Stimulated activated CD8-positive, alpha-beta memory T cell treated with anti-CD3 and anti-CD28 coated beads, Interleukin-15, amount 100 ng/mL, for 1 hour (primary cell): ENCODE measurements at places on chromosomes 5 and 9.

DNA sequence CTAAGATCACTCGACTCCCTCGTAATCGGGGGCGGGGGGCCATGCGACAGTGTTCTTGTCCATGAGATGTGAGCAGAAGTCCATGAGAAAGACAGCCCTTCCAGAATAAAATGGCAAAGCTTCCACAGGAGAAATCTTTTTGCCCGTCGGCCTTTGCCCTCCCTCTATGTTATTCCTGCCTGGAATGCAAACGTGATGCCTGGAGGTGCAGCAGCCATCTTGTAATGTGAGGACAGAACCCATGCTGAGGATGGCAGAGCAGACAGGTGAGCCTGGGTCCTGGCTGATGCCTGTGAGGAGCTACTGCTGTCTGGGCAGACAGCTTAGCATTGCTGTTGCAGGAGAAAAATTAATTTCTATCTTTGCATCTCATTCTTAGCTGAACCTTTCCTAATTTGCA, 17.2 kb downstream of the MED10 start:
- no peak for DNase-seq

DNA sequence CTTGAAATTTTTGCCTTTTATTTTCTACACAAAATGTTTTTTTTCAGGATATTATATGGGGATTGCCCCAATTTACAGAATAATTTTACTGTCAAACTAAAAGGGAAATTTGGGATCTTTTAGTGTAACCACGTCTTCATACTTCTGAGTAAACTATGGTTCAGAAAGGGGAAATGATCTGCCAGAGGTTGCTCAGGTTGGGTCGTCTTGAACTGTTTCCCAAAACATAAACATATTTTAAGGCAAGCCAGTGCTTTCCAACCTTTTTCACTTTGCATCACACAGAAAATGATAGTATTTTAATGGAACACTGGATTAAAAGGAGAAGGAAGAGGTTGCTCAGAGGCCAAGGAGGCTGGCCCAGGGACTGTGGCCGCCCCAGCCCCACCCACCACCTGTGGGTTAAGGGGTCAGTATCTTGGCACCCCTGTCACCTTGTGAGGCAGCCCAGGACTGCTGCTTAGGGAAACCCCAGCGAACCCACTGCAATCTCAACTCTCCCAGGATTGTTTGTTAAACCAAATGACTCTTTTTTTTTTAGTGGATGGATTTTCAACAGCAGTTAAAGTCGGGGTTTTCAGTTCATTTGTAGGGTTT, 142.7 kb upstream of the DHFR start:
- DNase-seq, result no peak

DNA sequence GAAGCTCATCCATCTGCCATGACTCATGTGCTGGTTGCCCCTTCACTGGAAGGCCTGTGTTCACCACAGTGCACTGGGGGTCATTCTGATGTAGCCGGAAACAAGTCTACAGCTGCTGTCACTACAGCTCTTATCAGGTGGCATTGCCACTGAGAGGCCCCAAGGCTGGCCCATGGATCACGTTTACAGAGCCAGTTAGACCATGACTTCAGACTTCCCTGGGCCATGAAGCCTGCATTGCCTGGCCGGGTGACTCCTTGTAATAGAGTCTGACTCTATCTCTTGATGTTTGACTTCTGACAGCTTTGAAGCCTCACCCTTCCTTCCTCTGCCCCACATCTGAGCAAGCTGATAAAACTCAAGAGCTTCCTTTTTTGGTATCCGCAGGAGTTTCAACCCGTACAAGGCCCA, 473.5 kb upstream of the DAP start:
- DNase-seq, result no peak

DNA sequence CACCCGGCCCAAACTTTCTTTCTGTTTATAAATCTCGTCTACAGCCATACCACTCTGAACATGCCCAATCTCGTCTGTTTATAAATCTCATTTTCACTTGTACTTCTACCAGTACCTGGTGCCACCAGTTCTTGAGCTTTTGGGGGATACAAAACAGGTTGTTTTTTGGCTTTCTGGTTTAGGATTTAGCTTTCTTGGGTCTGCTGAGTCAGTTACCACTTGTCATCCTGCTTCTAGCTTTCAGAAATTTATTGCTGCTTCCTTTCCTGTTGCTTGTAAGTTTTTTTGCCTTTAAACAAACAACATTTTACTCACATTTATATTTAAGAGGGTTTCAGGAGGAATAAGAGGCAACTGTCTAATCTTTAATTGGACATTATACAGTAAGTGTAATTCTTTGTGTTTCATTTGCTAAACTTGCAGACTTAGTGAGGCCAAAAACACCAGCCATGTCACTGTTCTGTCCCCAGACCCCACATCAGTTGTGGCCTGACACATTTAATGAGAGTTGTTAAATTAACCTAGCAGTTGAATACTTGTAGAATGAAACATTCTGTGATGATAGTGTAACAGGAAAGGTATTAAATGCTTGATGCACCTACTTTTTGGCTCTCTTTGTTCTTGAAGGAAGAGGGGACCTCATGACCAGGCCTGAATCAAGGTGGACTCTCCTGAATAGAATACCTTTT, 11.8 kb downstream of the NDFIP1 start:
- DNase-seq, result no peak

DNA sequence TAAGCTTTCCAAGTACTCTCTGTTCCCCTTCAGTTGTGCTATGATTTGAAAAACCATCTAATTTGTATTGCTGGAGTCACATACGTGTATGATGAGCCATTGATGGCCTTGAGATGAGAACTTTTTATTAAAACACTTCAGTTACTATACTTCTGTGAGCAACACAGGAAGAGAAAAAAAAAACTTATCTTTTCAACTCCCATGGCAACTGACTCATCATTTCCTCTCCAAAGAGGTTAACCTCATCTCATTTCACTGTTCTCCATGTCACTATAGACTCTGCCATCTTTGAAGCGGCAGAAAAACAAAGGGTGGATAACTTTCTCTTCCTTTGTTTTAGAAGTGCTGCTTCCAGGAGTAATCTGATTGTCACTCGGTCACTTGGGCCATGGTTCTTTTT, 104.3 kb upstream of the PCSK1 start:
- DNase-seq, result no peak

GRCh38 chr5:158715592-158715991, 384.1 kb downstream of the EBF1 start:
- DNase-seq, result no peak
